ENCODE measurements at places on chromosomes 16 and 17.

DNA sequence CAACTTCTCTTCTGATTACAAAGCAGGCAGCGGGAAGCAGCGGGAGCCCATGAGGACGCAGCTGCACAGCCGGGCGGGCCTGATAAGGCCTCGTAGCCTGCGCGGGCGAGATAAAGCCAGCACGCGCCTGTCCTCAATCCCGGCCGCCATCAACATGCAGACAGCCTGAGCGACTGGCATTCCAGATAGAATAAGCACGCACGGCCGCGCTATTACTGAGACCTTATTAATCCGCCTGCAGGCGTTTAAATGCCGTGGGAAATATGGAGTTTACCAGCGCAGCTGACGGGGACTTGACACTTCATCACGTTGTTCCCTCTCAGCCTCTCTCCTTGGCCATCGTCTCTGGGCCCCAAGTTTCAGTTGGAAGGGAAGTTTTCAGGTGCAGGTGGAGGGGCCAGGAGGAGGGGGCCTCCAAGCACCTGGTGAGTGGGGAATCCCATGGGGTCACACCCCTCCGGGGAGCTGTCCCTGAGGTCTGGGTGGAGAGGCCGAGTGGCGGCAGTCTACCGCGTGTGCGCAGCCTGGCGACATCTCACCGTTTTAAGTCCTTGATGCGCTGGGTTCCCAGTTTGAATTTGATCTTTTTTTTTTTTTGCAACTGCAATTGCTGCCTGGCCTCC, 27.3 kb upstream of the CBFA2T3 start:
- peak; percentile 15 for DNase-seq

DNA sequence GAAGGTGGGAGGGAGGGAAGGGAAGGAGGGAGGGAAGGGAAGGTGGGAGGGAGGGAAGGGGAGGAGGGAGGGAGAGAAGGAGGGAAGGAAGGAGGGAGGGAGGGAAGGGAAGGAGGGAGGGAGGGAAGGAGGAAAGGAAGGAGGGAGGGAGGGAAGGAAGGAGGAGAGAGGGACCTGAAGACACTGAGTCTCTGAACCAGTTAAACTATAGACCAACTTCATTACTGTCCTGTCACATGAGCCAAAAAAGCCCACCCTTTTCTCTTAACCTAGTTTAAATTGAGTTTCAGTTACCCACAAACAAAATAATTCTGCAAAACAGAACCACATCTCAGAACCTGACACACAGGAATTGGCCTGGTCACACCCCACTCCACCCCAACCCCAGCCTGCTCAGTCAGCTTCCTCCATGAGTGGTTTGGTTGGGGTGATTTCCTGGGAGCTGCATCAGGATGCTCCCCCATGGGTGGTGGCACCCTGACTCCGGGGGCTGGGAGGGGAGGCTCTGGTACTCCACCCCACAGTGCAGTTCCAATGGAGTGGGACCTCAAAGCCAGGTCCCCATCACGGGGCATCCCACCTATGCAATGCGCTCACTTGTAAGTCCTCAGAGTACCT, 4.7 kb upstream of the PRR29 start:
- DNase-seq: no peak

GRCh38 chr17:8749616-8750015, 5.0 kb upstream of the CCDC42 start:
- no peak for DNase-seq

- DNase-seq: no peak
Measured at GRCh38 chr17:61009663-61010062, 332.0 kb downstream of the BCAS3 start.

DNA sequence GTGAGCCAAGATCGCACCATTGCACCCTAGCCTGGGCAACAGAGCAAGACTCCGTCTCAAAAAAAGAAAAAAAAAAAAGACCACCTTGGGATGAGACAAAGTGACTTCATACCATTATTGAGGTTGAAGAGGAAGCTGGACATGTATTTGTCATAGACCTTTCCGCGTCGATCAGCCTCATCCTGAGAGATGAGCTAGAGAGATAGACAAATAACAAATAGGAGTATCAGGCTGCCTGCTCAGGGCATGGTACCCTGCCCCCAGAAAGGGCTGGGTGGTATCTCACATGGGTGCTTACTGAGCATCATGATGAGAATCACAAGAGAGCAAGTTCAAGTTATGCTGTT, 22.1 kb downstream of the CNTNAP1 start:
- no peak for DNase-seq

DNA sequence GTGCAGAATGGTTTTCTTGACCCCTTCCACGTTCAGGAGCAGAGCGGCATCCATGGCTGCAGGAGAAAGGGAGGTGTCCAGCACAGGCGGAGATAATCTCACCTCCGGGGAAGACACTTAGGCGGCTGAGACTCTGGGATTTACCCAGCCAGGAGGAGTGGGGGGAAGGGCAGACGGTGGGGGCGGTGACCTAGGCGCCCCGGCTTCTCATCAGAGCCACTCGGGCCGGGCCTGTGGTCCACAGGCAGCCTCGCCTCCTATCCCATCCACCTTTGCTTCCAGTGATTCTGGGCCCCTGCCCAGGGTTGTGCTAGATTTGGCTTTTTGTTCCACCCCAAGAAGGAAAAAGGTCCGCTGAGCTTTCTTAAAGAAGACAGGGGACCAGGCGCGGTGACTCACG, at the start of gene AIPL1:
AIPL1 (minus strand) TSS at position 71 of the 400 bp plus-strand sequence; CDS start at position 54, 17 bp downstream.
- DNase-seq: no peak

- DNase-seq: peak; percentile 53
Measured at GRCh38 chr17:8223356-8224126, 13.2 kb upstream of the AURKB start.

DNA sequence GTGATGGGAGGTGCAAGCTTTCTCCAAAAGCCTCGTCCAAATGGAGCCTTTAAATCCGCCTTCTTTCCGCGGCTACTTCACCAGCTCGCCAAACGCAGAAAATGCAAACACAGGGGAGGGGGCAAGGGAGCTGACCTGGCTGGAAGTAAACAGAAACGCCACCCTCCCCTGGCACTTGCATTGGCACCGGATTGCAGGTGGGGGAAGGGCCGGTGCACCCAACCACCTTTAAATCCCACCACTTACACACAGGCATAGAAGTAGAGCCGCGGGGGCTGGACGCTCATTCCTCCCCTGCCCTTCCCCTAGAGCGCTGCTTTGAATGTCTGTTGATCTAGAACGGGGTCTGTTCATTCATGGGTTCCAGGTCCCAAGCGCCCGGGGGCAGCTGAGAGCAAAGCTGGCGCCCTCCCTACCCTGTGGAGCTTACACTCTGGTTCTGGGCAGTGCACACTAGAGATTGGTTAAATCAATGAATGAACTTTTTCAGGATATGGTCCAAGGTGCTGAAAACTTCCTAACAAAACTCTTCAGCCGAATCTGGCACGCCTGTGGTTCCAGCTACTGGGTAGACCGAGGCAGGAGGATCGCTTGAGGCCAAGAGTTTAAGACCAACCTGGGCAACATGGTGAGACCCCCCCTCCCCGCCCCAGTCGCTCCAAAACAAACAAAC, 920 bp upstream of the ZCCHC14 start:
- DNase-seq: peak; percentile 43

DNA sequence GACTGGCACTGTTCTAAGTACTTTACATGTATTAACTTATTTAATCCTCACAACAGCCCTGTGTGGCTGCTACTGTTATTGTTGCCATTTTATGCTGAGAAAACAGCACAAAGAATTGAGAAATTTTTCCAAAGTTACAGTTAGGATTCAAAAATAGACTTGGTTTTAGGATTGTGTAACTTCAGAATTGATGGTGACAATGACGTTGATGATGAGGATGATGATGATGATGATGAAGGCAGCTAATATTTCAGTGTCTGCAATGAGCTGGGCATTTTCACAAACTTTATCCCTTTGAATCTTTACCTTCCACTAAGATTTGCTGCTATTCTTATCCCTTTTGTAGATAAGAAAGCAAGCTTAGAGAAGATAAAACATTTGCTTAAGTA, 22.1 kb downstream of the PRKCB start:
- no peak for DNase-seq

GRCh38 chr16:68790944-68791343, 52.4 kb upstream of the TANGO6 start:
- DNase-seq: no peak

DNA sequence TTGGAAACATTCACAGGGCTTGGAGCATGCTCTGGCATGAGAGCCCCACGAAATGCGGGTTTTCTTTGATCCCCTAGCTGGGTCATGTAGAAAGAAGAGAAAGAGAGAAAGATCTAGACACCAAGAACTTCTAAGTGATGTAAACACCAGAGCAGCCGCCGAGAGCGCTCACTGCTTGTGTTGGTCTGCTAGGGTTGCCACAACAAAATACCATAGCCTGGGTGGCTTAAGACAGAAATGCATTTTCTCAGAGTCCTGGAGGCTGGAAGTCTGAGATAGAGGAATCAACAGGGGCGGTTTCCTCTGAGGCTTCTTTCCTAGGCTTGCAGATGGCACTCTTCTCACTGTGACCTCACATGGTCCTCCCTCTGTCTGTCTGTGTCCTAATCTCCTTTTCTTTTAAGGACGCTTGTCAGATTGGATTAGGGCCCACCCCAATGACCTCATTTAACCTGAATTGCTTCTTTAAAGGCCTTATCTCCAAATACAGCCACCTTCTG, 139.5 kb downstream of the CYLD start:
- no peak for DNase-seq

GRCh38 chr16:47779201-47780016, 318.3 kb downstream of the PHKB start:
- peak; percentile 75 for DNase-seq

- peak; percentile 21 for DNase-seq
Measured at GRCh38 chr17:62933501-62934385, 32.3 kb upstream of the TANC2 start.

DNA sequence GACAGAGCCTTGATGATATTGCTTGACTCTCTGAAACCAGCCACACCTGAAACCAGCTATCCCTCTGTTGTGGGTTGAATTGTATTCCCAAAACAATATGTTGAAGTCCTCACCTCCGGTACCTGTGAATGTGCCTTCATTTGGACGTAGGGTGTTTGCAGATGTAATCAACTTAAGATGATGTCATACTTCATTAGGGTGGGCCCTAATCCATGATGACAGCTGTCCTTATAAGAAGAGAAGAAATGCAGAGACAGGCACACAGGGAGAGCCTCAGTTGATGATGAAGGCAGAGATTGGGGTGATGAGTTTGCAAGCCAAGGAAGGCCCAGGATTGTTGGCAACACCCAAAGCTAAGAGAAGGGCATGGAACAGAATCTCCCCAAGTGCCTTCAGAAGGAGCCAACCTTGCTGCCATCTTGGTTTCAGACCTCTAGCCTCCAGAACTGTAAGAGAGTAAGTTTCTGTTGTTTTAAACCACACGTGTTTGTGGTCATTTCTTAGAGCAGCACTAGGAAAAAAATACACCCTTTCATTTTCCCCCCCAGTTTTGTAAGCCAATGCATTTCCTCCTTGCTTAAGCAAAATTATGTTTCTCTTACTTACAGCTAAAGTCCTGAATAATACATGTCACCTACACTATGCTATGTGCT, 29.4 kb upstream of the MYH10 start:
- no peak for DNase-seq

DNA sequence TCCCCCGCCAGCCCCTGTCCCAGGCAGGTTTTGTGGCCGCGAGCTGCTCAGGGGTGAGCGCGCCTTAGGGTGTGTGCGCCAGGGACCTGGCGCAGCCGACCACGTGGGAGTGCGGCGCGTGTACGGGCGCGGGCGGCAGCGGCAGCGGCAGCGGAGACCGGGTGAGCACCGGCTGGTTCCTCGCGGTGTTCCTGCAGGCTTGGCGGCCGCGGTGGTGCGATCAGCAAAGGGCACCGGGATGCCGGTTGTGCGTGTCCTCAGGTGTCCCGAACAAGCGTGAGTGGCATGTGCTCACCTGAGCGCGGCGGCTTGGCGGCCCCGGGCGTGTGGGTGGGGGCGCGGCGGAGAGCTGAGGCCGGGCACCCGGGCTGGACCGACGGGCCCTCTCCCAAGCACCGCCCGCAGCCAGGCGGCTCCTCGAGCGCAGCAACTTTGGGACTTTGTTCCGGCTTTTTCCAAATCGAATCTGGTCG, 381 bp upstream of the HSD11B2 start:
- DNase-seq: no peak

DNA sequence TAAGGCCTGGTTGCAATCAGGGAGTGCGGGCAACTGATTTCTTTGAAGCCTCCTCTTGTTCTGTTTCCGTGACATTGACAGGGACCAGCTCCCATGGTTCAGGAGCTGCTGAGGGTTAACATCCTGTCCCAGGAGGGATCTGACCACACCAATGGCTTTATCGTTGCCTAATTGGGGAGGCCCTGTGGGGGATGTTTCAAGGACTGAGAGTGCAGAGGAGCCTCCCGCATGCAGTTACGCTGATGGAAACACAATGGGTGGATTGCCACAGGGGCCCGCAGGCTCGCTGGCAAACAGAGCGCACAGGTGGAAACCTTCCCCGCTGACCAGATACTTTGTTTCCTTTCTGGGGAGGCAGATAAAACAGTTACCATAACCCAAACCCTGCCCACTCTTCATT, 23.8 kb upstream of the ABCC1 start:
- no peak for DNase-seq

DNA sequence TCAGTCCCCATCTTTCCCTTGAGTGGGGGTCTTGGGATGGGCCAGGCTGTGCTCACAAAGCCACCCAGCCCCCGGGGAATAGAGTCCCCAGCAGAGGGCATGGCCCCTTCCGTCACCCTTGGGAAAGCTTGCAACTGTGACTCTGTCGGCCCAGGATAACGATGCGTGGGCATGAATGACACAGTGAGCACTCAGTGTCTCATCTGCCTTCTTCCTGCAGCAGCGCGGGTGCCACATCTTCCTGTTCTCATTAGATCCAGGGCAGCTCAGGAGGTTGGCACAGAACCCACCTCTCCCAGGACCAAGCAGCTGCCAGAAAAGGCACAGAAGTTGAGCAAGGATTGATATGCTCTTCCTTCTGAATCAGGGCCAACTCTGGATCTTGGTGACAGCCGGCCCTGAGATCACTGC, 84.7 kb downstream of the MRC2 start:
- no peak for DNase-seq
